Stimulated activated CD8-positive, alpha-beta memory T cell treated with anti-CD3 and anti-CD28 coated beads, Interleukin-4, amount 100 ng/mL, for 1 hour (primary cell): ENCODE measurements at places on chromosomes 3 and 15.

DNA sequence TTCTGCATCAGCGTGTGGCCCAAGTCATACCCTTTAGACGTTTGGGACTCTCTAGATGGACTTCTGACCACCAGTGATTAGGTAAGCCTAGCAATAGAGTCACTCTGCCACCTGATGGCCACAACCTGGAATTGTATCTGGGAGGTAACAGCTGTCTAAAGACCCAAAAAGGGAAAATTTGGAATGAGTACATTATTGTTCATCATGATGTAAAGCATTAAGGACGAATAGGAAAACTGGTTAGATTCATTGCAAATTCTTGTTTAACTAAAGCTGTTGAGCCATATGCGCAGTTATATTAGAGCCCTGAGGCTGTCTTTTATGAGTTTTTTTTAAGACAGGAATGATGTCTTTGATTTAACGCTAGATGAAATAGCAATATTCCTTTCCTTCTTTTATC is 63.6 kb downstream of the FAM81A start:
- DNase-seq: no peak

GRCh38 chr15:79978655-79979514 is 7.9 kb upstream of the BCL2A1 start:
- no peak for DNase-seq

DNA sequence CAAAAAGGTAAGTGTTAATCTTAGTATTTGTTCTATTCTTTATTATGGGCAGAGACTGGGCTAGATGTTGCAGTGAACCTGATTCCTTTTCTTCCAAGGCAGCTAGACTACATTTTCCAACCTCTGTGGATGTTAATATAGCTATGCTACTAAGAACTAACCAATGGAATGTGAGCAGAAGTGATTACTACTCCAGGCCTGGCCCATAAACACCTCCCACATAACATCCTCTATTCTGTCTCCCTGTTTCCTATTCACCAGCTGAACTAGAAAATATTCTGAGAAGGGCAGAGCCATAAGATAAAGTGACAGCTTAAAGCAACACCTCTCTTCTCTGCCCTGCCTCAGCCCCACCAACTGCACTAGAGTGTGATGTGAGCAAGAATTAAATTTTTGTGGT is 29.4 kb downstream of the CD200R1L start:
- DNase-seq: no peak

GRCh38 chr3:125207507-125207906 is 5.0 kb downstream of the SLC12A8 start:
- no peak for DNase-seq

DNA sequence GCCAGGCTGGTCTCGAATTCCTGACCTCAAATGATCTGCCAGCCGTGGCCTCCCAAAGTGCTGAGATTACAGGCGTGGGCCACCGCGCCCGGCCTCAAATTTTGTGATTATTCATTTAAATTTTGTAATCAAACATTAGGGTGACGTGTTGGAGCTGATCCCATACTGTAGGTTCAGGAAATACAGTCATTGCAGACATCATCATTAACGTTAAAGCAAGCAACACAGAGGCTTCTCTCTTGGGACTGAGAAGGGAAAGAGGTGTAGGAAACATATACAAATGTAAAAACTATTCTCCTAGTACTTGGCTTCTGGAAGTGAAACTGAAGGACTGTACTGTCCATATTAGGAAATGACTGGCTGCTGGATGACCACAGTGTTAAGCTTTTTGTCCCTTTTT is 11.1 kb upstream of the ARID3B start:
- no peak for DNase-seq

- no peak for DNase-seq
These were observed 70.2 kb downstream of the FAM43A start for GRCh38 chr3:194755671-194756459.

GRCh38 chr15:80744415-80744814 is 34.8 kb upstream of the CEMIP start:
- no peak for DNase-seq

DNA sequence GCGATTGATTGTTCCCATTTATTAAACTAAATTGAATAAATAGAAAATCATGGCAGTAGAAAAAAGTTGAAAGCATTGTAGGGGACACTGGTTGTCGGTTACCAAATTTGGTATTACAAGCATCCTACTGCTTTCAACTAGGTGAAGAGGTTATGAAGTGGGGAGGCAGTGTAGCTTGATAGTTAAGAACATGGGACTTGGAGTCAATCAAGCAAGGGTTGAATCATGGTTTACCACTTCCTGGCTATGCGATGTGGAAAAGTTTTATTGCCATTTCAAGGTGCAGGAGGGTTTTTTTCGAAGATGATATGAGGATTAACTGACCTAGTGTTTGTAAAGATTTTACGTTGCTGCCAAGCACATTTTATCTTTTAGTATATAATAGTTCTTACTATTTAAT is 318.2 kb upstream of the KCNH8 start:
- no peak for DNase-seq

GRCh38 chr3:102129760-102130608 is 280.7 kb downstream of the NFKBIZ start:
- DNase-seq: no peak

DNA sequence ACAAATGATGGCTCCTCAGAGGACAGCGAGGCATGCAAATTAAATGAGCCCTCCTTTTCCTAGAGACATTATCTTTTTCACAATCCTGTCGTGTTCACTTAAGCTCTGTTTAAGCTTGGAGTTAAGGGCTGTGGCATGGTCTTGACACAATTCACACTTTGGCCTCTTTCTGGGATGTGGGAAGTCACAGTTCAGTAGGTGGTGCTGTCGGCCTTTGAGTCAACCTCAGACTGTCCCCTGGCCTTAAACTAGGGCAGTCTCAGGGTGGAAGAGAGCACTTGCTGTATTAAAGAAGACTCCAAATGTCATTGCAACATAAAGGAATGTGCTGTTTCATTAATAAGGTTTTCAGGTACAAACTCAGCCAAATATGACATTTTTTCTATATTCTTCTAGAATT is 351.0 kb downstream of the MCTP2 start:
- no peak for DNase-seq

DNA sequence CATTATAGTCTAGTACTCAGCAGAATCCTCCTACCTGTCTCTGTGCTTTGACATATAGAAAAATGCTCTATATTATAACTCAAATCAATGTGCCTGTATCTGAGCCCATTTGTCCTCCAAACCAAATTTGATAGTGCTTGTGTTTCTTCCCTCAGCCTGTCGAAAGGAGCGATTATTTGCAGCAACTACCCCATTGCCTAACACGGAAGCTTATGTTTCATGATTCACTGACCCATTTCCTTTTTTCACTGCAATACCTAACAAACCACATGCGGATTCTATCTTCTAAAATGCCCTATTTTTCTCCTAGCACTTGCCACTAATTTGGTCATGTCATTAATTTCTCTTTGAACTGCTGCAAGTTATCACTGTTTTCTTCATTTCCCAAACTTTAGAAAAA is 1220.6 kb upstream of the CADM2 start:
- DNase-seq: no peak

DNA sequence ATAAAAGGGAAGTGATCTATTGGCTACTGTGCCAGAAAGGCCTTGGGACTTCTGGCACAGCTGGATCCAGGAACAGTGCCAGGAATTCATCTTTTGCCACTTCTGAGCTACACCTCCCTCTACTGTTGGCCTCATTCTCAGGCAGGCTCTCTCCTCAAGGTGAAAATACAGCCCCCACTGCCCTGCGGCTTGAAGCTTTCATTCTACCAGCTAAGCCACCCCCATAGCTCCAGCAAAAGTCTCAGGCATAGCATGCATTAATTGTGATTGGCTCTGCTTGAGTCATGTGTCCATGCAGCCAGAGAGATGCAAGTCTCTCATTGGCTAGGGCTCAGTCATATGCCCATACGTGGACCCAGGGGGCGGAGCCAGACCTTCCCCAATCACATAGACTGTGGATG is 142.4 kb downstream of the TPRA1 start:
- no peak for DNase-seq

DNA sequence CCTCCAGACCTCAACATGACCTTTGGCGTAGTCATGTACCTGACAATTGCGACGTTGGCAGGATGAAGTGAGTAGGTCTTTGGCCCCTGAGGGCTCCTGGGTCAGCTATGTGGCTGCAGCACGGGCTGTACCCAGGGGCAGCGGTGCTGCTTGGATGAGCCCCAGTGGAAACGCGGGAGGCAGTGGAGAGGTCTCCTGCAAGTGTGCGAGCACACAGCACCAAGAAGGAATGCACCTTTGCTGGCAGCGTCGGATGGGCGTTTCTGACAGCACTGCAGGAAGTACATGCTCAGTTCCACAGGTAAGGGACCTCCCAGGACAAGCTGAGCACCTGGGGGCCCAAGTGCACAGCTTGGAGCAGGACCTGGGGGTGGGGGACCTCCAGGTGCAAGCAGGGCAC is 67.4 kb upstream of the UNC13C start:
- no peak for DNase-seq

DNA sequence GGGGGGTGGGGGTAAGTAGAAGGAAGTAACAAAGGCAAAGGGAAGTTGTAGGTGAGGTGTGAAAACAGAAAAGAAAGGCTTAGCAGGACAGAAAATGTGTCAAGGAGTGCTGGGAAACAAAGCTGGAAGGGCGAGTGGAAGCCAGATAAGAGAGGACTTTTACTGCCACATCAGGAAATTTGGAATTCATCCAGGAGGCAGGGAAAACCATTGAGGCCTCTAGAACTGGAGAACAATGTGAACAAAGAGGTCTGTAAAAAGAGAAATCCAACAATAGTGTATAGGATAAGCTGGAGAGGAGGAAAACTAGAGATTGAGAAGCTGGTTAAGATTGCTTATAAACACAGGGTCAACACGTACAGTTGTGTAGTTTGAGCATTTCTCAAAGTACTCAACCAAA is 116.6 kb downstream of the NTRK3 start:
- no peak for DNase-seq

- no peak for DNase-seq
These were observed 464.1 kb upstream of the TPRG1 start for GRCh38 chr3:188707381-188708288.

DNA sequence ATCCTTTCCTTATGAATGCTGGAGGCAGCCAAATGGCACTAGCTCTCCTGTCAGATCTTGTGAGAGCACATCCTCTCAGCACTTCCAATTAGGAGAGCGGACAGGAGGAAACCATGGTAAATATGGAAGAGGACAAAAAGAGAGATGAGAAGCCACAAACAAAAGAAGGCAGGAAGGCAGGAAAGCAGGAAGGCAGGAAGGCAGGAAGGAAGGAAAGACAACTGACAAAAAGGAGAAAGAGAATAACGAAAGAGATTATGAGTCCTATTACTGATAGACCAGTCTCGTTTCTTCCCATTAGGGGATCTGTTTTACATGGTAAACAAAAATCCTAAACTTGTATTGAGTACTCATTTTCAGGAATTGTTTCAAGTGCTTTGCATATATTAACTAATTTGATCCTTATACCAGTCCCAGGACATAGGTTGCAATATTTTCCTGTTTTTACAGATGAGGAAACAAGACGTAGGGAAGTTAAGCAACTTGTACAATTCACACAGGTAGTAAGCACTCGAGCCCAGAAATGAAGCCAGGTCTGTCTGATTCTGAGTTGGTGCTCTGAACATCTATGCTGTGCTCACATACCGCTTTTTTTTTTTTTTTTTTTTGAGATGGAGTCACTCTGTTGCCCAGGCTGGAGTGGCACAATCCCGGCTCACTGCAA is 4.2 kb downstream of the BCL2A1 start:
- no peak for DNase-seq

DNA sequence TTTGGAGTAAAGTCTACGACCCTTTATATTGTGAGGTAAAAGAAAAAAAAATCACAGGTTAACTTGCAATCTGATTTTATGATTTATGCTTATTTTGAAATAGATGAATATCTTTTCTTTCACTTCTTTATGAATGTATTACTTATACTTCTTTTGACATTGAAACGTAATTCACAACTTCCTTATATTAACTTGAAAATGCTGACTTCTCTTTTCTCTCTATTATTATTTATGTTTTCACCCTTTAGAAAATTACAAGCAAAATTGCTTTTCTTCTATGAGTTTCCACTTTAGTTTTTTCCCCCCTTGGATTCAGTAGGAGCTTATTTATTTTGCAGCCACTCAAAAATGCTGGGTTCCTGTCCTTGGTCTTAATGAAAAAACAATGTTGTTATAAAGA is 25.4 kb downstream of the ACP3 start:
- no peak for DNase-seq

DNA sequence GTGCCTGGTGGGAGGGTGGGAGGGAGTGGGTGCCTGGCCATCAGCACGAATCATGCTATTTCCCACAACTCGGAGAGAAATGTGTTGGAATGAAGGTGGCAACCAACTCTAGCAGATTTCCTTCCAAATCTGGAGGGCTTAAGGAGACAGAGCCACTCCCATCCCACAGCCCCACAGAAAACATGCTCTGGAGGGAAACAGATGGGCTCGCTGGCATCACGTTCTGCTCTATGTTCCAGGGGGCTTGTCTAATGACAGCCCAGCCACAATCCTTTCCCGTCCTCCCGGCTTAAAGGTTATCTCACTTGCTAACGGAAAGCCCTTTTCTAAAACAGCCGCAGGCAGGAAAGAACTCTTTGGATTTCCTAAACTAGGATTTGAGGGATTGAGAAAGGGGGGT is 65.3 kb downstream of the ADAMTS17 start:
- DNase-seq: no peak

- DNase-seq: no peak
These were observed 19.8 kb upstream of the LYSMD4 start for GRCh38 chr15:99753066-99753465.

DNA sequence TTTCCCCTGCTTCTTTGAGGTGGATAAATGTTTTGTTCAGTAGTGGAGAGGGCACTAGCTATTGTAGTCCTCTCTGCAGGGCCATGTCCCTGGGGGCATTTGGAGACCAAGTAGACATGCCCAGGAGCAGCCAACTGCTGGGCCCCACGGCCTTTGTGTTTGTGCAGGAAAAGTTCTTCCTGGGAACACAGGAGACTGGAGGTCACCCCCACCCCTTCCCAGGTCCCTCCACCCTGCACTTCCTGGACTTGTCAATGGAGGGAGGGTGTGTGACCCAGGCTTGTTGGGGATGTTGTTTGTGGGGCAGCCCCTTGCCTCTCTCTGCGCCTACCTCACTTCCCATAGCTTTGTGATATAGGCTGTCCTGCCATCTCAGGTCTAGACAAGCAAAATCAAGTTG is 317.0 kb upstream of the LRRFIP2 start:
- no peak for DNase-seq

- no peak for DNase-seq
These were observed 337.3 kb upstream of the CBLB start for GRCh38 chr3:106206146-106206545.

GRCh38 chr15:36924034-36924433 is 176.3 kb downstream of the MEIS2 start:
- DNase-seq: no peak

GRCh38 chr15:68990231-68990991 is 24.1 kb upstream of the NOX5 start:
- no peak for DNase-seq

- DNase-seq: no peak
These were observed 6.1 kb downstream of the ZIC1 start for GRCh38 chr3:147415286-147415685.

GRCh38 chr3:187051066-187051465 is 88.2 kb downstream of the RPL39L start:
- no peak for DNase-seq
